ENCODE measurements at places on chromosomes 11 and 22.

GRCh38 chr22:27980424-27981148, 61.5 kb upstream of the PITPNB start:
- DNase-seq, result no peak

- DNase-seq, result no peak
These were observed 61.6 kb downstream of the RBFOX2 start for GRCh38 chr22:35967046-35967397.

GRCh38 chr11:67636962-67637361, 2.6 kb downstream of the TBX10 start:
- DNase-seq, result no peak

GRCh38 chr22:20834206-20834605, 24.4 kb downstream of the PI4KA start:
- no peak for DNase-seq

GRCh38 chr11:16945671-16946469, 68.3 kb downstream of the PLEKHA7 start:
- no peak for DNase-seq

- no peak for DNase-seq
These were observed 491.8 kb downstream of the ETS1 start for GRCh38 chr11:128095466-128095981.

DNA sequence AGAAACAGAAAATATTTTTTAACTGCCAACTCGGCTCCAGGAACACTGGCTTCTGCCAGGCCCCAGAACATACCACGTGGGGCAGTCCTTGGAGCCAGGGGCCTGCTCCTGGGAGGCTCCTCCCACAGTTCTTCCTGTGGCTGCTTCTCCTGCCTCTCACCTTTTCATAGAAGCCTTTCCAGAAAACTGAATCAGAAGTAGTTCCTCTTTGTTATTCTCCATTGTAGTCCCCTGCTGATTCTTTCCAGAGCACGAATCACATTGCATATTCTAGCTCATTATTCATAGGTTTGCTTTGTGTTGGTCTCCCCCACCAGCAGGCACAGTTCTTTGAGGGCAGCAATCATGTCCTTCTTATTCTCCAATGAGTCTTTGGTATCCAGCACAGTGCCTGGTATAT, 106.0 kb downstream of the EFCAB6 start:
- no peak for DNase-seq
